ENCODE measurements at places on chromosomes 11 and 22.
A peak's percentile ranks its signal among the peaks of the same experiment; 100 is the strongest.

- no peak for DNase-seq
These were observed 132.5 kb downstream of the CACNA1I start for GRCh38 chr22:39703091-39703490.

DNA sequence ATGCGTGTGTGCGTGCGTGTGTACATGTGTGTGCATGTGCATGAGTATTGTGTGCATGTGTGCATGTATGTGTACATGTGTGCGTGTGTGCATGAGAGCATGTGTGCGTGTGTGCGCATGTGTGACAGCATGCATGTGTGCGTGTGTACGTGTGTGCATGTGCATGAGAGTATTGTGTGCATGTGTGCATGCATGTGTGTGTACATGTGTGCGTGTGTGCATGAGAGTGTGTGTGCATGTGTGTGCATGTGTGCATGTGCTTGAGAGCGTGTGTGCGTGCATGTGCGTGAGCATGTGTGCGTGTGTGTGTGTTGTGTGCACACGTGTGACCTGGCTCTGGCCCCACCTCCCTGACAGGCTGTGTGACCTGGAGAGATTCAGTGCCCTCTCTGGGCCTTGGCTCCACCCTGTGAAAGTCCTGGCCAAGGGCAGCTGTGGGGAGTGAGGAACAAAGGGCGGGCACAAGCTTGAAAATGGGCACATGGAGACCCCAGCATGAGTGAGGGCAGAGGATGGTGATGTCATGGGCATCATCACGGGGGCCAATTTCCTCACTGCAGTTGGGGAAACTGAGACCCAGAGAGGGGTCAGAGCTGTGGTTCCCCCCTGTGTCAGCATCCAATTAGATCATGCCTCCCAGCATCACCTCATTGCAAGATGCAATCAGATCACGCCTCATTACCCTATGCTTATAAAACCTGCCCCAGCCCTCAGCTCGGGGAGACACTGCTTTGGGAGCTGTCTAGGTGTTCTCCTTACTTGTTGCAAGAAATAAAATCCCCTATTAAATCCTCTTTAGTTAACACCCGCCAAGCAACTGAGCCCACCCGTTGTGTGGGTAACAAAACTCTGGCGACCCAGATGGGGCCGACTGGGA is 658 bp downstream of the ACY3 start:
- DNase-seq = no peak

DNA sequence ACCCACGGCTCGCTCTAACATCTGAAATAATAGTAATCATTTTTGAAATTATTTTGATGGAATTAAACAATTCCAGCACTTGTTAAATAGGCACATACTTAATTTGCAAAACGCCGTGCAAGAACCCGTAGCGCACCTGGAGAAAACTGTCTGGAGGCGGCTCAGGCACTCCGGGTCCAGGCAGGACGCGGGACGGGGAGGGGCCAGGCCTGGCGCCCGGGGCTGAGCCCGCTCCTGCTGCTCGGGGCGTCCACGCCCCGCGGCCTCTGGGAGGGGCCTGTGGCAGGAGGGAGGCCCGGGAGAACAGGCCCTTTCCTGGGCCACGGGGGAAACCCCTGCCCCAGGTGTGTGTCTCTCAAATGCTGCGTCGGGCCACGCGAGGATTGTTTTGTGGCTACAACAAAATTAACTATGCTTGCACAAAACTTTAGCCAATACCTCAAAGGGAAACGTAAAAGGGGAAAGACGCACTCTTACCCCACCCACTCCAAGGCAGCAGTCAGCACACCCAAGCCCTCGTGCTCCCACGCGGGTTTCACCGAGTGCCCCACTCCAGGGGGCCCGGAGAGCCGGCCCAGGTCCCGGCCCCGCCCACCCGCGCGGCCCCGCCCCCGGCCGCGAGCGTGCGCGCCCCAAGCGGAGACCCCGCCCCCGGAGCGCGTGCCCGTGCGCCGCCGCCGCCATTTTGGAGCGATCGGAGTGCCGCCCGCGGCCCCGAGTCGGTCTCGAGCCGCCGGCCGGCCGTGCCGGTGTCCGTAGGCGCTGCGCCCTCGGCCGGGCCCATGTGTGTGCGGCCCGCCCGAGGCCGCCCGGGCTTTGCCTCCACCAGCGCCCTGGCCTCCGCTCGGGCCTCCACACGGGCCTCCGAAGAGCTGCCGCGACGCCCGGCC is at the start of gene PPP6R2:
PPP6R2 (plus strand) TSS at position 677 of the 890 bp plus-strand sequence. CDS start 50,582 bp downstream, outside the sequence.
- DNase-seq = peak; percentile 51

DNA sequence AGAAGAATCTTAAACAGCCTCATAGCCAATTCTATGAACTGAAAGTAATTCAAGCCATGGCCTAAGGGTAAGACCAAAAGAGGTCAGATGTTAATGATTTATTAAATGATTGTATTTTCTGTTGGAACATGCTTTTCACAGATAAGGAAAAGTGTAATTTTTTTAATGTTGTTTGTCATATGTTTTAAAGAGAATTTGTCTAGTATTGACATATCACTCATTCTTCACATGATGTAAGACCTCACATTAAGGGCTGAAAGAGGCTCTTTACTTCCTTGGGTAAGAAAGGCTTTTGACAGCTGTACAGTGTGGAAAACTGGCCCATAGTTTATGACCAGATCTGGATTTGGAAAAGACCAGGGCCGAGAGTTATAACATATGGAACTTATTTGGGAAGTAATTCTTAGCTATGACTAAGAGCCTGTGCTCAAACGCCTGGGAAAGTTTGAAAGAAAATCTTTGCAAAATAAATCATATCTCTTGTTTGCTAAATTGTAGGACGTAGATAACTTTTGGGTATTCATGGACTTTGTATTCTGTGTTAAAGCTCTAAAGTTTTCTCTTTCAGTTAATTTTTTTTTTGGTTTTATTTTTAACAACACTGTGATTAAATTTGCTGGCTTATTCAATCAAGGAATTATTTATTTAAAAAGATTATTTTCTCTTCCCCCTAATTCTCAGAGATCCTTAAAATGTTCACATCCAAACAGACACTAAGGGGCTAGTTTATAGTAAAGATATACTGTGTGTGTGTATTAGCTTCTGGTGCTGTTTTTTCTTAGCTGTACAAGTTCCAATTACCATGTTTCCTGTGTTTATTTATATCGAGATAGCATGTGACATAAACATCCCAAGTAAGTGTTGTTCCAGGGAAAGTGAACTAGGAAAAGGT is 162.2 kb downstream of the ARHGAP42 start:
- no peak for DNase-seq

GRCh38 chr22:50251477-50252081 is 514 bp upstream of the HDAC10 start:
- no peak for DNase-seq

DNA sequence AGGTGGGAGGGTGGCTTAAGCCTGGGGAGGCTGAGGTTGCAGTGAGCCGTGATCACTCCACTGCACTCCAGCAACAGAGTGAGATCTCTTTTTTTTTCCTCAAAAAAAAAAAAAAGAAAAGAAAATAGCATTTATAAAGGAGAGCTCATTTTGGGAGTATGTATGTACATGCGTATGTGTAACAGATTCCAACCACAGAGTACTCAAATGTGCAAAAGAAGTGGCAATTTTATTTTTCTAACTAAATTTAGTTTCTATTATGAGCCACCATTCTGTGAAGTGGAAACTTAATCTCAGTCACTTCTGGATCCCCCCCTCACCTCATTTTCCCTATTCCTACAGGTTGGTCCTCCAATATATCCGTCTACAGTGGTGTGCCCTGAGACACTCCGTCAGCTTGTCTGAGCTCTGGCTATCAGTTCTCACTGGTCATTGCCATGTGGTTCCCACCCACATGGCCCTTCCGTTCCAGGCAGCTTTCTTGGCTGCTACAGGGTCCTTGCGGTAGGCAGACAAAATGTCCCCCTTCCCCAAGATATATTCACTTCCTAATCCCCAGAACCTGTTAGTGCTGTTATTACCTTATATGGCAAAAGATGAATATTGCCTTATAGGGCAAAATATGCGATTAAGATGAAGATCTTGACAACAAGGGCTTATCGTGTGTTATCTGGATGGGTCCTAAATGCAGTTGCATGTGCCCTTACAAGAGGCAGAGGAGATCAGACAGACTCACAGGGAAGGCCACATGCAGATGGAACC is 35.8 kb upstream of the TSKU start:
- no peak for DNase-seq
